Cardiac muscle cell (in vitro differentiated cells and primary cell): ENCODE measurements at places on chromosomes 6 and 20. TPM values are rescaled to one million over a fixed set of nuclear protein-coding genes. Genes with fewer than 3 reads are reported as not detected.

DNA sequence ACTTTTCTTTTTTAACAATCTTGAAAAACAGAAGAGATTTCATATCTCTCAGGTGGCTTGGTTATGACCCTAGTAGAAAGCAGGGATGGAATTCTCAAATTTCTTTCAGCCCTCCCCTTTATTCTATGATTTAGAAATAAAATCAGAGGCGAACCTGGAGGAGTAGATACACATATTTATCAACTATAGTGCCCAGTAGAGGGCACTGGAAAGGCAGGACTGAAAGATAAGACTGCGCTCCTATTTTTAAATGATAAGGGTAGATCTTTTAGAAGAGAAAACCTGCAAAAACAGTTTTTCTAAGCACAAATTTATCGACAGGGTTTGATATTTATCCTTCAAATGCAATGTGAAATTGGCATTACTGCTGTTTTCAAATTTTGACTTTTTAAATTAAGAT lies 1296.6 kb downstream of the EPHA7 start:
- peak; percentile 22 for DNase-seq

DNA sequence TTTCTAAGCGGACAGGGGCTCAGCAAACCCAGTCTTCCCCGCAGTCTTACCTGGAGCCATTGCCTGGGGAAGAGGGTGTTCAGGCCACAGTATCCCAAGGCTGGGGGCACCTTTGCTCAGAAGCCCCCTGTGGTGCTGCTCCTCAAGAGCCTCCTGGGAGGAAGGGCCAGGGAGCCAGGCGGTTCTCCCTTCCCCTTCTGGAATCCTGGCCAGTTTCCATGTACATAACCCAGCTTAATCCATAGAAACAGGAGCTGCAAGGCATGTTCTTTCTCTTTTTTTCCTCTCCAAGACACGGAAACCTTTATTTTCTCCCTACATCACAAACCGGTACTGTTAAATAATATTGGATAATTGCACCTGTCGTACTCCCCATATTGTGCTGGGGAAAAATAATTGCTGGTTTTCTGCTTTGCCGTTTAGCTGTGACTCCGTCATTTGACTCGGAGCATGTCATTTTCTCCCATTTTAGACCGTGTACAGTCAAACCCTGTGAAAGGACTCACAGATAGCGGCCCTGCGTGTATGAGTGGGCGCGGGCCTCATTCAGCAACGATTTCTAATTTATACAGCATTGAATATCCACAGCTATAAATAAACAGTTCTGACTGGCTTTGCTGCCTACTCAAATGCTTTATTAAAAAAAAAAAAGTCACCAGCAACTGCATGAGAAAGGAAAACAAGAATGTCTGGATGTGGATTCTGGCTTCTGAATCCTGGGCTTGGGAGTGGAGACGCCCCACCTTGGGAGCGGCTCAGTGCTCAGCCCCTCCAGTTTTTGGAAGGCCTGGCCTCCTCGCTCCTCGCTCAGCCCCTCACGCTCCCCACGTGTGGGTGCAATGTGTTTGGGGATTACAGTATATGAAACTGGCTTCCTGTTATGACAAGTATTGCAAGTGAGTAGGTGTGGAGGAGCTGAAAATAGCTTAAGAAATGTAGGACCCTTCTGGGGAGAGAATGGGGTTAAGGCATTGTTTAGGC lies 67.3 kb downstream of the ADTRP start:
- DNase-seq = no peak

GRCh38 chr20:11539450-11539849 lies 378.2 kb upstream of the BTBD3 start:
- DNase-seq = no peak

DNA sequence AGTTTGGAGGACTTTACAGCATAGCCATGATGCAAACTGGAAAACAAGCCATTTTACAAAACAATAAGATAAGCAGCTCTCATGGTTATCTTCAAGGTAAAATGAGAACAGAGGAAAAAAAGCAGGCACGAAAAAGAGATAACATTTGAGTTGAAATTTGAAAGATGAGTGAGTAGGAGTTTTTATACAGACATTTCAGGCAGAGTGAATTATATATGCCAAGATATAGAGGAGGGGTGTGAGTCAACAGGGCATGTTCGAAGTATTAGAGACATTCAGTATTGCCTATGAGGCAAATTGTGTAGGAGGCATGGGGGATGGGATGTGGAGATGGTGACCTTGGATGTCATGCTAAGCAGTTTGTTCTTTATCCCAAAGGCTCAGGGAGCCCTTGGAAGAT lies 240.5 kb upstream of the MAN1A1 start:
- no peak for DNase-seq

DNA sequence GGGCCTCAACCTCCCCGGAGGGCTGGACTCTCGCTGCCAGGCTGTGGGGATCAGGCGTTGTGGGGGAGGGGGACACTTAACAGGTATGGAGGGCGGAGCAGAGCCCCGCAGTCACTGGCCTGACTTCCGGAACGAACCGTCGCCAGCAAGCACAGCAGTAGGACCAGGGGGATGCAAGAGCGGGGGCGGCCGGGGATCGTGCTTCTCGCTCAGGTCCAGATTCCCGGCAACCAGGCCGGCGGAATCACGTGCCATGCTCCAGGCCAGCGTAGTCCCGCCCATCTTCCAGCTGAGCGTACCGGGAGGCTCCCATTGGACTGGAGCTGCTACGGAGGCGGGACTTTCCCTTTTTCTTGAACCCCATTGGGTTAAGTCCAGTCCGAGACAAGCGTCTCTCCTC lies 10.0 kb upstream of the POU5F1 start:
- DNase-seq = no peak

TSPYL1 gene
- 59.9 and 65.2 TPM in 2 replicates for total RNA-seq

STMN3 gene
- total RNA-seq = 6.6 and 18.4 TPM in 2 replicates

LHFPL5 gene
- total RNA-seq = not detected in 2 replicates

DEFB132 gene
- not detected in 2 replicates for total RNA-seq
